Dorsolateral prefrontal cortex (tissue), 122 donors: ENCODE measurements at places on chromosomes 3 and 15.

- no peak for DNase-seq
Observed at GRCh38 chr3:1798711-1799405, 299.8 kb upstream of the CNTN4 start.

DNA sequence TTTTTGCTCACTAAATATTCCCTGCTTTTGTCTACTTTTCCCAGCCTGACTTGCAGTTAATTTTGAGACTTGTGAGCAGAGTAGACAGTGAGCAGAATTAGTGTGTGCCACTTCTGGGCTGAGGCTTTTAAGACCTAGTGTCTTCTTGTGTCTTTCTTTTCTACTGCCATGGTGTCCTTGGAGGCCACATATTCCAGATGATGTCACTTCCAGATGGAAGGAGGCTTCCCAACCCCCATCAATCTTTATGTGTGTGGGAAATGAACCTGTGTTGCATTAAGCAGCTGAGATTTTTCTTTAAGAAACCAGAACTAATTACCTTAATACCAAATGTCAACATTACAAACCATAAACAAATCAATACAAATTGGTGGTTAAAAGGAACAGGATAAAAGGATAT lies 774.7 kb upstream of the ROBO1 start:
- no peak for DNase-seq

DNA sequence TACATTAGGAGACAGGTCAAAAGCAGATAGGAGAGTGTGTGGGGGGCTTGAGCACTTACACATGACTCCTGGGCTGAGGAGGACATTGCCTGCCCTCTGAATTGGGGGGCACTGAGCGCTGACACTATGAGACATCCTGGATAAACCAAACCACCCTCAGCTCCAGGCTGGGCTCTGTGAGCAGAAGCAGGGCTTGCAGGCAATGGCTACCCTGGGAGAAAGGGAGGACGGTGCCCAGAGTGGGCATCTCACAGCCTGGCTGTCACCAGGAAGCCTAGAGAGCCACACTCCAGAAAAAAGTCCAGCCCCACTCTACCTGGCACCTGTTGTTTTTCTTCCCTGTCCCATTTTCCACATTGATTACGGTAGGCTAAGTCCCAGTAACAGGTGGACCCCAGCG lies 8.2 kb upstream of the KLF13 start:
- DNase-seq = no peak

GRCh38 chr3:87246662-87247429 lies 19.7 kb downstream of the CHMP2B start:
- DNase-seq = no peak

GRCh38 chr3:46138581-46138980 lies 69.5 kb downstream of the CCR1 start:
- no peak for DNase-seq

DNA sequence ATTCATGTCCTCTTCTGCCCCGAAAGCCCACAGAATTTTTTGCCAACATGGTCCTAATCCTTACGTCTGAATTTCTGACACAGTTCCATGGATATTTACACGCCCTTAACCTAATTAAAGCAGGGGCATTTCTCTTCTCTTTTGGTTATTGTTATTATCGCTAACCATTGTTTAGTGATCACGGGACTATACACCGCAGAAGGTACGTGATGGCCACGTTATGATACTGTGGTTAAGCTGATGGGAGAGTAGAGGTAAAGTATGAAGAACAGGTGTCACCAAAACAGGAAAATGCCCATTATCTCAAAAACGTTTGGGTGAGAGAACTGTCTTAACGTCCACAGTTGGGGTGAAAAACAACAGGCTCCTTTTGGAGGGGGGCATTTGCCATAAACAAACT lies 26.4 kb downstream of the CCR4 start:
- DNase-seq = no peak

GRCh38 chr15:90459368-90459767 lies 70.4 kb upstream of the CRTC3 start:
- no peak for DNase-seq

- no peak for DNase-seq
Observed at GRCh38 chr3:105759442-105760078, 109.3 kb downstream of the CBLB start.

DNA sequence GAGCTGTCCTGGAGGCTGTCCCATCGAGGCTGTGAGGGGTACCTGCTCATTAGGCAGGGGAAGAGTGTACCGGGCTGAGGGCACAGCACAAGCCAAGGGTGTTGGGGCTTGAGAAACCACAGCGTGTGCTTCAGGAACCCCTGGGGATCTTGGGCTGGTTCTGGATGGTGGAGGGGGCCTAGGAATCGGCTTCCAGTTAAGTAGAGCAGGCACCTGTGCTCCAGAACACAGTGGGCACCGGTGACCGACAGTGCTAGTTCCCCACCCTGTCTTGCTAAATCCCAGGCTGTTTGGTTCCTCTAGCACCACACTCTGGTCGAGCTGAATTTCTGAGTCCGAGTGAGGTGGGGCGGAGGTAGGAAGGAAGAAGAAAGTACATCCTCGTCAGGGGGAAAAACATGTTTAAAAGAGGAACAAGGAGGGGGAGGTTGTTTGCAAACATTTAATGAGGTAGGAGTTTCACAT lies 29.1 kb downstream of the SLC6A6 start:
- DNase-seq = no peak

- no peak for DNase-seq
Observed at GRCh38 chr3:32881624-32882023, 63.8 kb downstream of the TRIM71 start.

- peak; percentile 48 for DNase-seq
Observed at GRCh38 chr15:97961067-97961954, 808 bp downstream of the ARRDC4 start.
